Kidney capillary endothelial cell (primary cell): ENCODE measurements at places on chromosomes 11 and 22.

GRCh38 chr11:82045748-82046457, 687.8 kb downstream of the FAM181B start:
- DNase-seq: no peak

DNA sequence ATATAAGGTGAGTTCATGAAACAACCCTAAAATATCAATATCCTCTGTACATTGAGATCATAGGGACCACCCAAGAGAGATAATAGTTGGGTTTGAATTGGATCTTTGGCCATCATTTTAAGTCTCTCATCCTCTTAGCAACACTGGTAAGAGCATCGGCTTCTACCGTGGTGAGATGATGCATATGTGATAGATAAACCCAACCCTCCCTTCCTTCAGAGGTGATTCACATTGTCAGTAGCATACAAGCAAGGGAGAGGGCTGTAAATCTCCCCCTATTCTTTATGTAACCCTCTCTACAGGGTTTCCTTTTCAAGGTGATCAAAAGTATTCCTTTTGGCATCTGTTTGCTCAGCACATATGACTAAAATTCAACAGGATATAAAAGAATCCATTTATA, 102.4 kb upstream of the MTMR2 start:
- no peak for DNase-seq

GRCh38 chr11:10291801-10292638, 2.0 kb downstream of the SBF2 start:
- no peak for DNase-seq

- DNase-seq: no peak
Observed at GRCh38 chr11:11706028-11706427, 84.2 kb upstream of the GALNT18 start.

DNA sequence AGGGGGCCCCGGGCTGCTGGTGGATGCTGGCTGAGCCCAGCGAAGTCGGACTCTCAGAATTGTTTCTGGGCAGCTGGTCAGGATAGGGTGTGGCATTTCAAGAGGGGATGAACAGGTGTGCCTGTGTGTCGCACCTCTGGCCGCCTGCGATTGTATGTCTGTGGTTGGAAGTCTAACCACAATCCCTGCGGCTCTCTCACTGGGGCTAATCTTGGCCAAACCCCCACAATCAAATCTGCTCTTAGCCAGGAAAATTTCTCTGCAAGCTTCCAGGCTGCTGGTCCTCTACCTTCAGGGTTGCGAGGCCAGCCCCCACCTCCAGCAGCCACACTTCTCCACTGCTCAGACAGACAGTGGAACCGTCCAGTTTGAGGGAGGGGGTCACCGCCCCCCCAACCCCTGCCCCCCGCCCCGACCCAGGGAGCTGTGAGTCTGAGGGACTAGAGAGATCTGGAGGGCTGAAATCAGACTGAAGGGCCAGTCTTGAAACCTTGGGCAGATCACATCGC, 953 bp downstream of the ATG16L2 start:
- DNase-seq: no peak
